LNCaP clone FGC (cell line): ENCODE measurements at places on chromosomes 6 and 20.
A peak's percentile ranks its signal among the peaks of the same experiment; 100 is the strongest.

GRCh38 chr20:18783385-18783959 is 30.1 kb upstream of the SCP2D1 start:
- DNase-seq = no peak

GRCh38 chr6:136761227-136761922 is 30.9 kb downstream of the MAP3K5 start:
- DNase-seq = peak; percentile 50

GRCh38 chr6:85641897-85642773 is 551 bp downstream of the SYNCRIP start:
- no peak for DNase-seq

- no peak for DNase-seq
Observed at GRCh38 chr6:108180776-108181175, 15.0 kb downstream of the NR2E1 start.

DNA sequence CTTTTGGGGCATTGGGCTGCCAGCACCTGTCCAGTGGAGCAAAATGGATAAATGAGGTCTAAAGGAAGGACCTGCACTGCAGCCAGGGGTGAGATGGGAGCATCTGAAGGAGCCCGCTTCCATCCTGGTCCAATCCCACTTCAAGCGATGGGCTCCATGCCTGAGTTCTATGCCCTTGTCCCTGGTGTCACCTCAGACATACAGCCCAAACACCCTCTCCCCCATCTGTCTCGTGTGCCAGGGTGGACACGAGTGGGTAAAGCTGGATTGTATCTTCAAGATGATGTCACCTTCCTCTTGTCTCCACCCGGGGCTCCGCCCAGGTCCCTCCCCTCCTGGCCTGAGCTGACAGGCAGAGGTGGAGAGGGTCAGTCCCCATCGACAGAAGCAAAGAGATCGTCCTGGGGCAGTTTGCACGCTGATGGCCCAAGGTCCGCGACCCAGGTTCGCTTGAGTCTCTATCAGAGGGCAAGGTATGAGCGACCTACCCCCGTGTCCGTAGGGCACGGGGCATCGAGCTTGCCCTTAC is 544 bp downstream of the SMIM29 start:
- no peak for DNase-seq

- DNase-seq = no peak
Observed at GRCh38 chr20:63891061-63892002, 3.6 kb upstream of the DNAJC5 start.

- DNase-seq = no peak
Observed at GRCh38 chr6:71414486-71414885, 125.9 kb downstream of the OGFRL1 start.

DNA sequence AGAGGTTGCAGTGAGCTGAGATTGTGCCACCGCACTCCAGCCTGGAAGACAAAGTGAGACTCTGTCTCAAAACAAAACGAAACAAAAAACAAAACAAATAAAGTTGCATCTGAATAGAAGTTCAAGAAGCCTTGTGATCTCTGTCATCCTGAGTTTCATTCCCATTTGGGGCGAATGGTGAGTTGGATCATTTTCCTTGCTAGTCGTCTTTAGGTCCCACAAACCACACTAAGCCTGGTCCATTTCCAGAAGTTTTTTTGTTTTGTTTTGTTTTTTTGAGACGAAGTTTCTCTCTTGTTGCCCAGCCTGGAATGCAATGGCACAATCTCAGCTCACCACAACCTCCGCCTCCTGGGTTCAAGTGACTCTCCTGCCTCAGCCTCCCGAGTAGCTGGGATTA is 33.8 kb downstream of the ZNF217 start:
- no peak for DNase-seq

DNA sequence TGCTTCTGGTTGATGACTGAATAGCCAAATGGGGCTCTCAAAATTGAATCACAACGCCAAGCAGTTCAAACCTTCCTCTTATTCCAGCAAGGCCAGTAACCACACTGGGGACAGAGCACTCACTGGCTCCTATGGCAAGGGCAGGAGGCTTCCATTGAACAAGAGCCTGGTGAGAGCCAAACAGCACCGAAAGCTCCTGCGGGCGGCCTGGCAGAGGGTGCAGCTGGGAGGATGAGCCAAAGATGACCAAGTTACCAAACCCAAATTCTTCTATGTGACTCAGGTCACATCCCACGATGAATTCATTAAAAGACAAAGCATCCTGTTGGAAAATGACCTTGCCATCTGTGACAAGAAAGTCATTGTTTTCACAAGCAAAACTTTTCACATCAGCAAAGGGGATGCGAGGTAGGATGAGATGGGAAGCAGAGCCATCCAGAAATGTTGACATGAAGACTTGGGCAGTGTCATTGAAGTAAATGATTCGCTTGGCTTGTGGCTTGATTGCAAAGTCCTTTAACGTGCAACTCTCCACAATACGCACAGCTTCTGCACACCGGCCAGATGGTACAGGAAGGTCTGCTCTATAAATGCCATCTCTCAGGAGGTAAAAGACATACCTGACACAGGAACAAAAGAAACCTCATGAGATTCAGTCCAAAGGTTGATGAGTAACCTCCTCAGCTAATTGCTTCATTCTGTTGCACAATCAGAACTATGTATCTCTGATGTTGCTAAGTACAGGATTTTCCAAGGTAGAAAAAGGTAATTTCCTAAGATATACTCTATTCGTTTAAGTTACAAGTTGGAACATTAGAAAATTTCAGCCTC is 36.3 kb downstream of the ROS1 start:
- DNase-seq = no peak

- DNase-seq = no peak
Observed at GRCh38 chr20:7490288-7490687, 450.0 kb downstream of the HAO1 start.

DNA sequence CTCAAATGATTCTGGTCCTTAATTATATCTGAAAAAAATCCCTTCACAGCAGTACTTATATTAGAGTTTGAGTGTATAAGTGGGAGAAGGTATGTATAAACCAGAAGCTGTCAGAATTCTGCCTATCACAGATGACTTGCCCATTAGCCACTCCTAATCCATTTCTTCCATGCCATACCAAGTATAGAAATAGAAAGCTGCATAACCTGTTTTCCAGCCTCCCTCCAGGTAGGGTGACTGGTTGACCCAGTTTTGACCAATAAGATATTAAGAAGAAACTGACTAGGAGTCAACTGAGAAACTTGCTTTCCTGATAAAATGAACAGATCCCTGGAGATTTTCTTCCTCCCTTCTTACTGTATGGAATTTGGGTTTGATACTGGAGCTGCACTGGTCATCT is 112.2 kb upstream of the GRIK2 start:
- peak; percentile 34 for DNase-seq

DNA sequence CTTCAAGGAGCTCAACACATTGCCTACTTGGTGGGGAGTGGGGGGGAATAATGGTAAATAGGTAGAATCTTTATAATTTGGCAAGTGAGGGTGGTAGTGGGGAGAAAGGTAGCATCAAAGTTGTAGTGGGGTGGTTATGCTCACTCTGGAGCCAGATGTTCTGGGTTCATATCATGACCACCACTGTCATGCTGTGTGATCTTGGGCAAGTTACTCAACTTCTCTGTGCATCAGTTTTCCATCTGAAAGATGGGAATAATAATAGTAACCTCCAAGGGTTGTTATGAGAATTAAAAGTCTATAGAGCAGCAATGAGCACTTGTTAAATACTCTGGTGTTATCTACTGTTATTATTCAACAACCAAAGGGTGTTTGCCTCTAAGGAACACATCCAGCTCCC is 22.0 kb upstream of the PREX1 start:
- DNase-seq = no peak

- DNase-seq = no peak
Observed at GRCh38 chr6:165581678-165582077, 81.4 kb downstream of the PDE10A start.

GRCh38 chr6:3869632-3870527 is 20.7 kb downstream of the FAM50B start:
- no peak for DNase-seq

- no peak for DNase-seq
Observed at GRCh38 chr20:33836277-33836676, 25.1 kb downstream of the CHMP4B start.

- DNase-seq = no peak
Observed at GRCh38 chr6:106790149-106790770, 160.9 kb downstream of the QRSL1 start.

DNA sequence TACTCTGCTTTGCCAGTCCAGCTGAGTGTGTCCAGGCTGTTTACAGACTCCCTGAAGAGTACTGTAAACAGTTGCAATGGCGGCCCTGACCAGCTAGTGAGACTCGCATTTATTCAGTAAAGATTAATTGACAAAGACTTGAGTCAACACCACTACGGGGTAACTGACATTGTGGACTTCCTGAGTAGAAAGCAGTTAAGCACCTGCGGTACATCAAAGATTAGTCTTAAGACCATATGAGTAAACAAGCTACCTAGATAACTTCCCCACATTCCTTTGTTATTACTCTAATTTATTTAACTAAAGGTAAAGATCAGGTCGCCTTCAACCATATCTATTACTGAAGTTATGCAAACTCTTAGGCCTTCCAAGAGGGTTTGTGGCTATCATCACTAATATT is 12.6 kb downstream of the VPS52 start:
- no peak for DNase-seq

DNA sequence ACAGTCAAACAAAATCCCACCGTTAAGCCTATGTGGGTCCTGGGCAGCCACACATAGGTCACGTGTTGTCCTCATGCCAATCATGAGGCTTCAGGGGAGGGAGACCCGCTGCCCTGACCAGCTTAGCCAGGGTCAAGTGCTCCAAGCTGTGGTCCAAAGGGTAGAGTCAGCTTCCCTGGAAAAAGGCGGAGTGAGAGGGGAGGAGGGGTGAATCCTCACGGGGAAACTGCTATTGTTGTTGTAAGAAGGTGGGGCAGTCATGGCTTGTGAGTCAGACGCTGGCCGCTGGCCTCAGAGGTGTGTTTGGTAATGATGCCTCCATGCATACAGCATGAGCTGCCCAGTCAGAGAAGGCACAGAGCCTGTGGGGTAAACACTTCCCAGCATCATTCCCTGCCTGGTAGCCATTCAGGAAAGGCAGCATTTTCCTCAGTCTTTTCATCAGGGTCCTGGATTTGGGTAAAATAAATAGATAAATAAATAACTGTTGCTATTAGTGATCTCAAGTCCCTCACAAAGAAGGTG is 8.7 kb downstream of the CST3 start:
- no peak for DNase-seq

- no peak for DNase-seq
Observed at GRCh38 chr6:152981219-152981618, 1.6 kb downstream of the FBXO5 start.

GRCh38 chr20:37315452-37316110 is 26.1 kb downstream of the MANBAL start:
- DNase-seq = no peak

DNA sequence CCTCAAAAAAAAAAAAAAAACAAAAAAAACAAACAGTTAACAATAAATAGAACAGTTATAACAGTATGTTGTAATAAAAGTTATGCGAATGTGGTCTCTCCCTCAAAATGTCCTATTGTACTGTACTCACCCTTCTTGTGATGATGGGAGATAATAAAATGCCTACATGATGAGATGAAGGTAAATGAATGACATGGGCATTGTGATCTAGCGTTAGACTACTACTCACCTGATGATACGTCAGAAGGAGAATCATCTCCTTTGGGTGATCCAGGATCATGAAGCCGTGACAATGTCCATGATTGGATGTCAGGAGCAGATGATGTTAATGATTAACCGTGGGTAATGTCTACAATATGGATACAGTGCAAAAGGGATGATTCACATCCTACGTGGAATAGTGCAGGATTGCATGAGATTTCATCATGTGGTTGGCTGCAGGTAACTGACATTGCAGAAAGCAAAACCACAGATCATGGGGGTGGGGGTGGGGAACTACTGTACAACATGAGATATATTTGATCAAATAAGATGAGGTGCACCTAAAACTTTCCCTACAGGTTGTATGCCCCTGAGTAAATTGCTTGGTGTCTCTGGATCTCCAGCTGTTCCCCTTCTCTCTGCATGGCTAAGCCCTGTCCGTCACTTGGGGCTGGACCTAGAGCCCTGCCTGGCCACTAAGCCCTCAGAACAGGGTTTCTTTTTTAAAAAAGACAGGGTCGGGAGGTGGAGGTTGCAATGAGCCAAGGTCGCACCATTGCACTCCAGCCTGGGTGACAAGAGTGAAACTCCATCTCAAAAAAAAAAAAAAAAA is 6.2 kb upstream of the RBCK1 start:
- DNase-seq = no peak

GRCh38 chr20:58746620-58747019 is 54.0 kb downstream of the NPEPL1 start:
- DNase-seq = no peak

- DNase-seq = no peak
Observed at GRCh38 chr6:71258078-71258866, 30.3 kb upstream of the OGFRL1 start.

DNA sequence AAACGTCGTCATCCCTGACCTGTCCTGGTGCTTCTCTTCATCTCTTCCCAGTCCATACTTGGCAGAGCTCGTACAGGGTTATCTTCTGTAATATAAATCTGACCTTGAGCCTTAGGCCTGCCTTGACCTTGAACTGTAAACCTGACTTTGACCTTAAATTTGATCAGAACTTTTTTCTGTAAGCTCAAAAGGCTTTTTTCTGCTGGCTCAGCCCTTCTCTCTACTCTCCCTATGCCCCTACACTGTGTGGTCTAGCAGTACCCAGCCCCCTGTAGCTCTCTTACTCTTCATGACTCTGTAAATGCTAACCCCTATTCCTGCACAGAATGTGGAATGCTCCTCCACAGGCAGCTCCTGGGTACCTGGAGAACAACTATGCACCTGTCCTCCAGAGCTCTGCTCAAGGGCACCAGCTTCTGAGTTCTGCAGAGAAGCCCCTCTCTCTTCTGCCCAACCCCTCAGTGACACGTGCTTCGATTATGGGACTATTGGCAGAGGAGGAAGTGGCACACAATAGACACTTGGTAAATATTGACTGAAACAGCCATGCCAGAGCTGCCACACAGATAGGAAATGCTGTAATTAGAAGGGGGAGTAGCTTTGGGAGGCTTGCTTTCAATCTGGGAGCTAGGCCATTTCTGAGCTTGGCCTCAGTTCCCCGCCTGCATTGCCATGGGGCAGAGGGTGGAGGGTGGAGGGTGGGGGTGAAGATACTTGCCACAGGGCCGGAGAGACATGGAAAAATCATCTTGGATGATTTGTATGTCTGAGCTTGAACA is 15.4 kb downstream of the SNPH start:
- DNase-seq = peak; percentile 42

GRCh38 chr6:157090736-157091135 is 232.6 kb downstream of the TMEM242 start:
- DNase-seq = no peak
